ENCODE measurements at places on chromosomes 3 and 15. TPM values are rescaled to one million over a fixed set of nuclear protein-coding genes. Genes with fewer than 3 reads are reported as not detected.

The GATM gene
- polyA plus RNA-seq = 175 TPM

The CD200 gene
- 37.6 TPM for polyA plus RNA-seq

The STRA6 gene
- polyA plus RNA-seq = 38.3 TPM

The ECE2 gene
- polyA plus RNA-seq = 0.14 TPM

The FSD2 gene
- not detected for polyA plus RNA-seq

The KIF15 gene
- 22.0 TPM for polyA plus RNA-seq

The SAXO2 gene
- polyA plus RNA-seq = 8.9 TPM

The MAGI1 gene
- polyA plus RNA-seq = 34.5 TPM

The PLCB2 gene
- 6.3 TPM for polyA plus RNA-seq

The SOX14 gene
- not detected for polyA plus RNA-seq

The SLCO2A1 gene
- polyA plus RNA-seq = 21.6 TPM

The RAP2B gene
- polyA plus RNA-seq = 6.3 TPM
